ENCODE measurements at places on chromosomes 12 and 14.

- DNase-seq = no peak
These were observed 11.9 kb upstream of the CIPC start for GRCh38 chr14:77086017-77086727.

DNA sequence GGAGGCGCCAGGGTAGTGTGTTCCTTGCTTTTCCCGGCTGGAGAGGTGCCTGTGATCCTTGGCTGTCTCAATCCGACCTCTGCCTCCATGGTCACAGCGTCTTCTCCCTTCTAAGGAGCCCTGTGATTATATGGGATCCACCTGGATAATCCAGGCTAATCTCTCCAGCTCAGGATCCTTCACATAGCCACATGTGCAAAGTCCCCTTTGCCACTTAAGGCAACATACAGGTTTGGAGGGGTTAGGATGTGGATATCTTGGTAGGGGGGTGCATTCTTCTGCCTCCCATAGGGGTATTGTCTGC is 1.2 kb upstream of the HVCN1 start:
- no peak for DNase-seq

- DNase-seq = no peak
These were observed 65.9 kb upstream of the NUDT4 start for GRCh38 chr12:93311827-93312226.

DNA sequence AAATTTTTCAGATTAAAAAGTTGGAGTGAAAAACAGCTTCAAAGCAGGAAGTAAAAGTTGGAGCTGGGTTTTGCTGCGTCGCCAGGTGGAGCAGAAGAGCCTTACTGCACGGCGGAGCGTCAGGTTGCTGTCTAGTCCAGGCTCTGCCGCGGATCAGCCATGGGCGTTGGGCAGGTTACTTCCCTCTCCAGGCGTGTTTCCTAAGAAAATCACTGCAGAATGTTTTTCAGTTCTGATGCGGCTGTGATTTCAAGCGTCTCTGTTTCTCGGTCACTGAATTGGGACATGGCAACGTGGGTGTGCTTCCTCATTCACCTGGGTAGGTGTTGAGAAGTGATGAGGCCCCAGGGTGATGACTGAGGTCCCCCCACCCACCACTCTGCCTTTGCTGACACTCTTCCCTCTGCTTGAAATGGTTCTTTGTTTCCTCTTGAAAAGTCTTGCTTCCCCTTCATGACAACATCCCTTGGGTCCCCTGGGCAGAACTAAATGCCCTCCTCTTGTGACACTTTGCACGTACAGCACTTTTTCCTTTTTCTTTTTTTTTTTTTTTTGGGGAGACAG is 7.6 kb downstream of the EVL start:
- no peak for DNase-seq

DNA sequence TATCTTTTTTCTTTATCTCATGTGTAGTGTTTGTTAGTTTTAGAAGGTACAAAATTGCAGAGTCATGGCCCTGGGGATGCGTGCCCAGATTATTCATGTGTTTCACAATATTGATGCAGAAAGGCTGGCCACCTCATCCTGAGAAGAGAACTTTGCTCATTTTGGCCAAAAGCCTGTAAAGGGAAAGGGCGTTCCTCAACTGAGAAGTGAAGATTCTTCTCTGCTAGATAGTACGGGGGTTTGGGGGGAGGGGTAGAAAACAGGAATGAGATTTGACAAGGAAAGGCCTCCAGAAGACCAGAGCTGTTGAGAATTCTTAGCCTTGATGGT is 1.7 kb downstream of the MGST1 start:
- peak; percentile 30 for DNase-seq

DNA sequence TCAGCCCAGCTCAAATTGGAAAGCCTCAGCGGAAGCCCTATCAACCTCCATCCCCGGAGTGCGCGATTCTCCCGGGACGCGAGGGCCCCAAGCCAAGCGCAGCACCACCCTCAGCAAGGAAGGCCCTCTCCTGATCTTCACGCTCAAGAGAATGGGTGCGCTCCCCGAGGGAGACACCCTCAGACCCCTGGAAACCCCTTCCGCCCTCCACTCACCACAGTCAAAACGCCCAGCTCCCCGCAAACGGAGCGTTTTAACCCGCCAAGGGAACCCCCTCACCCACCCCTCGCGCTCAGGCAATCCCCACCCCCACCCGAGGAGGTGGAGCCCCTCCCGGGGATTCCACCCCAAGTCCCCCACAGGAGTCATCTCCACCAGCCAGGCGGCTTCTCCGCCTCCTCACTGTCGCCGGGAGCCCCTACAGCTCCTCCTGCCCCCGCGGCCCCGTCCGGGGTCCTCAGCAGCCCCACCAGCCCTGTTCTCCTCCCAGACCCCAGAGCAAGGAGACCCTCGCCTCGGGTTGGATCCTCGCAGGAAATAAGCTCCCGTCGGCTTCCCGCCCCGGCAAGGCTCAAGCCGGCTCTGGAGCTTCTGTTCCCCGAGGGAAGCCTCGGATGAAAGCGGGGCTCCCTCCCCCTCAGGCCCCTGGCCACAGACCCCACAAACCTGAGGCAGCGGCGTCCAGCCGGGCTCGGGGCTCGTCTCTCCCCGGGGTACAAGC is 507 bp downstream of the BAZ2A start:
- DNase-seq = no peak

DNA sequence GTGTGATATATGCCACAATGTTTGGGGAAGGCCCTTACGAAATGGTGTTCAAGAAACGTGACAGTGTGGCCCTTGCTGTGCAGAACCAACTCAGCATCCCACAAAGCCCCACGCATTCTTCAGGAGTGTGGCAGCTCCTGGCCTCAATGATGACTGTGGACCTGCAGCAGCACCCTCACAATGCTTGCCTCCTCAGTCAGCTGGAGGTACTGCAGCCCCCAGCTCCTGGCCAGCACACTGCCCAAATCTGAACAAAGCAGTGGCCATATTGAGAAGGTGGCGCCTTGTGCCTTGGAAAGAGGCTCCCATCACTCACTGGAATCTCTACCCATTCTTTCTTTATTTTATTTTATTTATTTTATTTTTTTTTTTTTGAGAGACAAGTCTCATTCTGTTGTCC is 10.4 kb downstream of the POLE2 start:
- no peak for DNase-seq

DNA sequence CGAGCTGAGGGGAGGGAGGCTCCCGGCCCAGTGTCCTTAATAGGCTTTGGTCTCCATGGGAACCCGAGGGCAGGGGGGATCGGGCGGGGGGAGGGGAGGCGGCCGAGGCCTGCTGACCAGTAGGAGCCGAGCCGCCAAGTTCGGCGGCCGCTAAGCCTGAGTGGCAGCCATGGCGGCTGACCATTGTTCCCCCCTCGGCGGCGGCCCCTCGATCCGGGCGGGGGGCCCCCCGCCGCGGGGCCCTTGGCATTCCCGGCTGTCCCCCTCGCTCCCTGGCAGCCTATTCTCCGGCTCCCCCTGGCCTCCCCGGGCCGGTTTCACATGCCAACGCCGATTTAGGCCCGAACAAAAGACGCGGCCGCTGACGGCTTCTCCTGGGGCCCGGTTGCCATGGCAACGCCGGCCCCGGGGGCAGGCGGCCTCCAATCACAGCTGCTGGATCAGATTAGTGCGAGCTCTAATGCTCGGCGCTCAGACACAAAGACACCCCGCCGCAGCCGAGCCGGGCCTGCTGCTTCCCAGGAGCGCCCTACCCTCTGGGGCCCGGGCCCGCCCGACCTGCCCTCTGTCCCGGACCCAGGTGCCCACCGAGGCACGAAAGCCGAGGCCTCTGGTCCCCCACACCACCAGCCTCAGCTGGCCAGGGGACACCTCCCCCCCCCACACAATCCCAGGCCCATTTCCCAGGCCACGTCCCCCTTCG is 7.3 kb downstream of the MSI1 start:
- DNase-seq = peak; percentile 98

- no peak for DNase-seq
These were observed 188.1 kb downstream of the RGS6 start for GRCh38 chr14:72120315-72120714.

DNA sequence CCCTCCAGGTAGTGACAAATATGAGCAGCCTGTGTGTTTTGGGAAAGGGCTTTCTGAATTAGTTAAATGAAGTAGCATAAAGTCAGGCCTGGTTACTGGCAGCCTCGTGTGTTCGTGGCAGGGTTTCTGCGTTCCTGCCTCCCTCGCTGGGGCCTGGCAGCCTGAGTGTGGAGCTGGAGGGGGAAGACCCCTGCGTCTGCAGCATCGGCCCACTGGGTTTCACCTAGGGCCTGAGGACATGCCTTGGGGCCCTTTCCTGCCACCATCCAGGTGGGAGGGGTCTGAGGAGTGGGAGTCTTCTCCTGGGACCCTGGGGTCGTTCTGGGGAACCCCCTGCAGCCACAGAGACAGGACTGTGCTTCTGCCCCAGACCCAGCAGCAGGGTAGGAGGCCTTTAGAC is 20.4 kb upstream of the AMN start:
- DNase-seq = no peak

DNA sequence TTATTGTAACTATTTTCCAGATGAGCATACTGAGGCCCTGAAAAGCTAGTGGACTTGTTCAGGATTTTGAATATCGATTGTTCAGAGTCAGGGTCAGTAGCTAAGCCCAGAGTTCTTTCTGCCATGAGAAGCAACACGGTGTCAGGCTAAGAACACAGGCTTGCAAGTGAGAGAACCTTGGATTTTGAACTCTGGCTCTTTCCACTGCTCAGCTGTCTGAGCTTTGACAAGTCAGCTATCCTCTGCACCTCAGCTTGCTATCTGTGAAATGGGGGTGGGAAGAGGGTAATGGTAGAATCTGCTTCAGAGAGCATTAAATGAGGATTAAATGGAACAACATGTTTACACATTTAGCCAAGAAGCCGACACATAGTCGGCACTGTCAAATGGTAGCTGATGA is 157.2 kb downstream of the SAMD4A start:
- no peak for DNase-seq

DNA sequence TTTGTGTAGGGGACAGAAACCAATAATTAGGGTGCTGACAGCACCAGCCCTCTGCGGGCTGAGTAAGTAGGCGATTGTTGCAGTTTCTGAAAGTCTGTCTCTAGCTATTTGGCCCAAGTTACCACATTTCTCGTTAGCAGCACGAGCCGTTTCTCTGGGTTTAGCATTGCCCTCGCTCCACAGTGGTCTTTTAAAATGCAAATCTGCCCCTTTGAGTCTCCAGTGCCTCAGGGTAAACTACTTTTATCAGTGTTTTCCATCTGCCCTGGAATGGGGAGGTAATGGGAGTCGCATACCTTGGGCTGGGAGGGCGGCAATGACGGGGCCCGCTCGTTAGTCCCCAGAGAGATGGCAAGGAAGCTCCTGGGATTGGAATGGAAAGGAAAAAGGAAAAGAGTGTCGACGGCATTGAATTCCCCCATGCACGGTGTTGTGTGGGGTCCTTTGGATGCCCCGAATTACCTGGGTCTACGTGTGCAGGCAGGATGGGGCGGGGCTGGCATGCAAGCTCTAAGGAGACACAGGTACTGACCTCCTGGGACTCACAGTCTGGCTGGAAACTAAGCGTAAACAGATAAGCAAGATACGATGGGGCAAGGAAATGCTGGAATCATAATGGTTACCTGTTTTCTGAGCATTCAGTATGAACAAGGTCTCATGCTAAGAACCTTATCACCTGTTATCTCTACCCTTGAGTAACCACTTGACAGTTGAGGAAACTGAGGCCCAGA is 131.8 kb upstream of the MAP1LC3B2 start:
- DNase-seq = no peak

DNA sequence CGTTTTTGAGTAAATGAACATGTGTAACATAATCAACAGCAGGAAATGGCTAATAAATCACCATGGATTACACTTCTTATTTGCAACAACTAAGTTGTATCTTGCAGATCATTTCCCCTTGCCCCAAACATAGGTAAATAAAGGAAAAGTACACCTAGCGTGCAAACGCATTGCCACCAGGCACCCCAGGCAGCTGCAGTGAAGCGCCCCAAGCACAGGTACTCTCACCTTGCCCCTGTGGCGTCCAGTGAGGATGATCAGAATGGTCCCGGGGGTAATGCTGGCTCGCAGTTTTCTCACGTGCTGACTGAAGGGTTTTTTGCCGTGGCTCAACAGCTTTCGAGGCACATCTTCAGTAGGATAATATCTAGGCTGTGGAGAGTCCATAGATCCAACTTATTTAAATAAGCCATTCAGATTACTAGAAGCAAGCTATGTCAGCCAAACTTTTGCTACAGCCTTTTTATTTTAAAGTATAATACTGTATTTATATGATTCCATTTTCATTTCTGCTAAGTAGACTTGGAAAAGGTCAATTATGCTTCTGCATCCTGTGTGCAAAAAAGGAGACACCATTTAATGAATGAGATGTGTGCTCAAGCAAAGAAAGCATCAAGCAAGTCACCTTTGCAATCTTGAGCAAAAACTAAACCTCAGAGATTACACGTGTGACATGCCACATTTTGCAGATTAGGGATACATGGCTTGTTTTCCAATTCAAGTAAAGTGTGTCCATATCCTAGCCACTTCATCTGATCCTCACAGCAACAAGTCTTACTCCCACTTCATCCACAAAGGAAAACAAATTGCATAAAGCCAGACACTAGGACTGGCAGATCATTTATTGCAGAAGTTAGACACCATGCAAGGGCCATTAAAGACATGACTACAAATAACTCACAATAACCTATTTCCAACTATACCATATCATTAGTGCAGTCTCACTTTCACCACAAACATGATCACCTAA is 2.6 kb downstream of the RPL6 start:
- DNase-seq = no peak

DNA sequence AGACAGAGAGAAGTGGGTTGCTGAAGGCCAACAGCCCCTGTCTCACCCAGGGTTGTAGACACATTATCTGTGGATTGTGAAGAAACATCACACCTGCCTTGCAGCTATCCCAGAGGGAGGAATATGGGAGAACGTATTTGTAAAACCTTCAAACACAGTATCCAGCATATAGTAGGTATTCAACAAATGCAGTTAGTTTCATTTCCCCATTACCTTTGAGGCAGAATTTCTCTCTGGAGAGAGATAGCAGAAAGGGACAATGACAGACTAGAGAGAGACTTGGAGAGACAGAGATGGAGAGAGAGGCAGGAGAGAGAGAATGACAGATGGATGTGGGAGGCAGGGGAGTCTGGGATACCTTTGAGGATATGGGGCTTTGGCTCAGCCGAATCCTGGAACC is 62.0 kb downstream of the WSCD2 start:
- DNase-seq = no peak

- DNase-seq = peak; percentile 64
These were observed 42.9 kb upstream of the FAM222A start for GRCh38 chr12:109670731-109671130.

- DNase-seq = no peak
These were observed 309.5 kb downstream of the GLT1D1 start for GRCh38 chr12:129162805-129163204.

- no peak for DNase-seq
These were observed 80.0 kb downstream of the METTL25 start for GRCh38 chr12:82438356-82438755.

GRCh38 chr12:9687228-9687627 is 17.7 kb downstream of the CLEC2D start:
- no peak for DNase-seq

Data from NCI-H2081 (cell line).